ENCODE measurements at places on chromosomes 6 and 20. TPM values are rescaled to one million over a fixed set of nuclear protein-coding genes. Genes with fewer than 3 reads are reported as not detected.

DNA sequence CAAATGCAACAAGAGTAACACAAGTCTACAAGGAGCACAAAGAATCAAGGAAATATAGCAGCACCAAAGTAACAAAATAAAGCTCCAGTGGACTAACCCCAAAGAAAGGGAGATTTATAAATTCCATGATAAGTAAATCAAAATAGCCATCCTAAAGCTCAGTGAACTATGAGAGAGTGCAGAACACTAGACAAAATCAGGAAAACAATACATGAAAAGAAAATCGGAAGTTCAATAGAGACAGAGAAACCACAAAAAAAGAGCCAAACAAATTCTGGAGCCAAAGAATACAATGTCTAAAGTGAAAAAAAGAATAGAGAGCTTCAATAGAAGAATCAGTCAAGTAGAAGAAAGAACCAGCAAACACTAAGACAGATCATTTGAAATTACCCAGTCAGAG, 247.3 kb upstream of the TENT5A start:
- no peak for DNase-seq

GRCh38 chr20:46963196-46963529, 68.5 kb downstream of the EYA2 start:
- no peak for DNase-seq

Gene PDYN
- not detected for total RNA-seq

Gene PRDM13
- not detected for total RNA-seq

DNA sequence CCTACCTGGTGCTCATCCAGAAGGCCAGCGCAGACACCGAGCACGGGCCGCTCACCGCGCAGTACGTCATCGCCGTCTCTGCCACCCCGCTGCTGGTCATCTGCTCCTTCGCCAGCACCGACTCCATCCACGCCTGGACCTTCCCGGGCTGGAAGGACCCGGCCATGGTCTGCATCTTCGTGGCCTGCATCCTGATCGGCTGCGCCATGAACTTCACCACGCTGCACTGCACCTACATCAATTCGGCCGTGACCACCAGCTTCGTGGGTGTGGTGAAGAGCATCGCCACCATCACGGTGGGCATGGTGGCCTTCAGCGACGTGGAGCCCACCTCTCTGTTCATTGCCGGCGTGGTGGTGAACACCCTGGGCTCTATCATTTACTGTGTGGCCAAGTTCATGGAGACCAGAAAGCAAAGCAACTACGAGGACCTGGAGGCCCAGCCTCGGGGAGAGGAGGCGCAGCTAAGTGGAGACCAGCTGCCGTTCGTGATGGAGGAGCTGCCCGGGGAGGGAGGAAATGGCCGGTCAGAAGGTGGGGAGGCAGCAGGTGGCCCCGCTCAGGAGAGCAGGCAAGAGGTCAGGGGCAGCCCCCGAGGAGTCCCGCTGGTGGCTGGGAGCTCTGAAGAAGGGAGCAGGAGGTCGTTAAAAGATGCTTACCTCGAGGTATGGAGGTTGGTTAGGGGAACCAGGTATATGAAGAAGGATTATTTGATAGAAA, 2.0 kb downstream of the SLC35D3 start:
- no peak for DNase-seq

GRCh38 chr6:125528621-125529041, 220.8 kb upstream of the HEY2 start:
- DNase-seq: no peak

DNA sequence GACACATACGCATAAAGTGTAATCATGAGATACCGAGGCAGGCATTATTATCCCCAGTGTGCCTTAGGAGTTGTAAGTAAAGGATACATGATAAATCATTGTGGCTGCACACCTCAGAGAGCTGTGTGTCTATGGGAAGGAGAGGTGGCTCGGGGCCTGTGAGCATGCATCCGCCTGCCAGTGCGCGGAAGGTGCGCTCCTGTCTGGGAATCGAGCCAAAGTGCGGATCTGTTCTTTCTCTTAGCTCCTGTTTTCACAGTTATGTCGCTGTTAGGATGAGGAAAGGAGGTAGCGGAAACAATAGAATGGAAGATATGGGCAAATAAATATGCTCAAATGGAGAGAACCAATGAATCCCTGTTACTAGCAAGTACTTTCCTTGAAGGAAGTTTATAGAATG, 98.0 kb downstream of the ANKRD6 start:
- DNase-seq: no peak

- no peak for DNase-seq
These were observed 217.7 kb upstream of the RIN2 start for GRCh38 chr20:19540392-19540791.

Gene FAM83C
- not detected for total RNA-seq

GRCh38 chr6:139778106-139778505, 403.7 kb upstream of the CITED2 start:
- DNase-seq: no peak

DNA sequence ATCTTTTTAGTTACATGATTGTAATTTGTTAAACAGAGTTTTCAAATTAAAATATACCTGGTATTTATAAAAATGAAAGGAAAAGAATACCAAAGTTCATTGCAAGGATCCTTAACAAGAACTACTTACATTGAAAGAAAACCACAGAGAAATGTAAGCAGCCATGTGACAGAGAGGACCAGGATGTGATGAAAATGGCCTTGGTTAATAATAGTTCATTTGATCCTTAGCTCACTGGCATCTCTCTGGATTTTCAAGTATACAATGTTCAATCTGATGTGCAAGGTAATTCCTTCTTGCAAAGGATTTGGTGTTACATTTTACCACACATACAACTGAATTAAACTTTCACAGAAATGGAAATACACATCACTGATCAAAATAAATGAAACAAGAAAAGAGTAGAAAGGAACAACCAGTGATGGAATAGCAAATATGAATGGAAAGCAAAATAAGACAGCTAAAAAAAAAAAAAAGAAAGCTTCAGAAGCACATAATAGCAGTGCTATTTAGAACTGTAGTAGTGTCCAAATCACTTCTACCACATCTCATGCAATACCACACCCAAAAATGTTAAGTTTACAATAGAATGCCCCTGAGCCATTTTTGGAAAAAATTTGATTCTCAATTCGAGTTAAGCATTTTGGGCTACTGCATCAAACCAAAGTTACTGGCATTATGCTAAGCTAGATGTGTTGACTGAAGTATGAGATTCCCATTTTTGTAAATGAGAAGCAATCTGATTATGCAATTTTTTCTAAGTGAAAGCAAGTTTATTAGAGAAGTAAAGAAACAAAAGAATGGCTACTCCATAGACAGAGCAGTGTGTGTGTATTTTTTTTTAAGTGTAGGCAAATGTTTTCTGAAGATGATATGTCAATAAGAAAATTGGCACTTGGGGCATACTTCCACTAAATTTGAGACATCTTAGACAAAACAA, 22.6 kb upstream of the HLA-A start:
- DNase-seq: no peak

Gene CBLN4
- 0.20 TPM for total RNA-seq

Gene GMPR
- total RNA-seq: 5.6 TPM

Gene HS3ST5
- not detected for total RNA-seq

GRCh38 chr6:106474466-106474865, 113.9 kb downstream of the CRYBG1 start:
- DNase-seq: no peak

Gene MYCT1
- total RNA-seq: 2.3 TPM

Gene GSTA1
- 2,332 TPM for total RNA-seq

DNA sequence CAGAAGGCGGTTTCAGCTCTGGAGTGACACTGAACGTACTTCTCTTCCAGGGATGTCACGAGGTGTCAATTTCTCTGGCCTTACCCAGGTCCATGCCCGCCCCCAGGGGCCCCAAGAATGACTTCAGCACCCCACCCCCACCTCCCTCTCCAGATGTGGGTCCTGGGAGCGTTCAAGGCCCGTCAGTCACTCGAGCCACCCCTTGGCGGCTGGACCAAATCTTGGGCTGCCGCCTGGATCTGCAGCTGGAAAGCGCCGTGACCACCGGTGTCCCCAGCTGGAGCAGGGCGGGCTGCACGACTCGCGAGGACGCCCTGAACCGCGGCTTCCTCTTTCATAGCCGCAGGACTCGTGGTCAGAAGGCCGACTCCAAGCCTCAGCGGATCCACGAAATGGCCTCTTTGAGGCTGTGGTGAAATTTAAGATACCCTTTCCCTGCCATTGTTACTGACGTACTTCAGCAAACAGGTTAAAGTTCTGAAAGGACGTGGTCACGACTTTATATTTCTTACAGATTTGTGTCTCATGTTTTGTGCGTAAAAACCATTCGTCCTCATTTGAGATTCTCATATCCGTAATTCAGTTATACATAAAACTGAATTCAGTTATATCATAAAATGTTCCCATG, 29.3 kb downstream of the TRIM38 start:
- DNase-seq: peak; percentile 74

DNA sequence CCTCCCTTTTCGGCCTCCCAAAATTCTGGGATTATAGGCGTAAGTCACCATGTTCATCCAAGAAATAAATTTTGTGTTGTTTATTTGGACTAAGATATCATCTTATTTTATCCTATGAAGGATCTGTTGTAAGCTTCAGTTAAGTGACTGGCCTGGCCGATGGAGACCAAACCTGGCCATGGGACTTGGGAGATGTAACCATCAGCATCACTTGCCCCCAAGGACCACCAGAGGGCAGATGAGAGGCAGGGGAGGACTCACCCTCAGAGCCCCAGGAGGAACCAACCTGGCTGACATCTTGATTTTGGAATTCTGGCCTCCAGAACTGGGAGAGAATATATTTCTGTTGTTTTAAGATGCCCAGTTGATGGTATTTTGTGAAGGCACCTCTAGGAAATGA, 266.7 kb downstream of the CDH26 start:
- no peak for DNase-seq

DNA sequence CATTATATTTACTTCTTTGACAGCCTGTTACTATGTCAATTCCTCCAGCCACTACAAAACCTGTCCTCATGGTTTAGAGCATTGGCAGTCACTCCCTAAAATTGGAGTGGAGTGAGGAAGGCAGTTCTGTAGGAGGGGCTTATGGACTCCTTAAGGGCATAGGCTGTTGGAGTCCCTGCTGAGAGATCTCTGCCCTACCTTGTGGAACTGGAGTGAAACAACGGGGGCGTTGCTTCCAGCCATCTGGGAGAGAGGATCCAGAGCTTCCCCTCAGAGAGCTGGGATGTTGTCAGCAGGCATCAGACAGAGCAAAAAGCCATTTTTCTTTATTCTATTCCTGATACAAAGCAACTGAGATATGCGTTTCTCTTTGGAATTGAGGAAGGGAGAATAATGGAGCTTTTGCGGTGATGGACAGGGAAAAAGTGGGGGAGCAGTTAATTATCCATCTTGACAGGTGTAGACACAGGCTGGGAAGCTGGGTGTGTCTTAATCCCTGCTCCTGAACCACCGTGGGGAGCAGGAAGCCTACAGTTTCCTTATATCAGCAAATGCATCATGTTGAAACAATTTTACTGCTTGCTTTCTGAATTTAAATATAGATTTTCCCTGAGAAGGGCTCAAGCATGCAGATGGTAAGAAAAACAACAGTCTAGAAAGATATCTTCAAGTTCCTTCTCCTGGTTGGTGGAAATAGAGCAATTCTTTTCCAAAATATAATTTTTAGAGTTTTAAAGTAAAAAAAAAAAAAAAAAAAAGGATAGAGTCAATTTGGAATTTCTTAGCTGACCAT, 402.5 kb downstream of the PLCB1 start:
- no peak for DNase-seq

GRCh38 chr20:60095456-60095855, 137.2 kb downstream of the CDH26 start:
- DNase-seq: peak; percentile 19

Gene SNX21
- 17.1 TPM for total RNA-seq

Gene SLC17A1
- total RNA-seq: 14.8 TPM

DNA sequence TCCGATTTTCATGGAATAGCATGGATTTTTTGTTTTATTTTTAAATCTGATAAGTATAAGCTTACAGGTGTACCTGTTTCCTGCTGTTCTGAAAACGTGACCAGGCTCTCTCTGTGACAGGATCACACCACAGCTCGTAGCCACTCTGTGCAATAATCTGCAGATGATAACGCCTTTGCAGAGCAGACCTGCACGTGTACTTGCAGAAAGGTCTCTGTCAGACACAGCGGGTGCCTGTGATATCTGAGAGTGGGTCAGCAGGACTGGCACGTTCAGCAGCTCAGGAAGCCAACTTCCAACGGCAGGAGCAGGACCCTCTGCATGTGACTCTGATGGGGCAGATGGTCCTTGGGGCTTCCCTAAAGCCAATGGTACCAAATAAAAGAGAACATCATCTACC, 68.6 kb upstream of the HDDC2 start:
- DNase-seq: no peak

GRCh38 chr6:18753076-18753475, 365.9 kb downstream of the RNF144B start:
- DNase-seq: no peak

DNA sequence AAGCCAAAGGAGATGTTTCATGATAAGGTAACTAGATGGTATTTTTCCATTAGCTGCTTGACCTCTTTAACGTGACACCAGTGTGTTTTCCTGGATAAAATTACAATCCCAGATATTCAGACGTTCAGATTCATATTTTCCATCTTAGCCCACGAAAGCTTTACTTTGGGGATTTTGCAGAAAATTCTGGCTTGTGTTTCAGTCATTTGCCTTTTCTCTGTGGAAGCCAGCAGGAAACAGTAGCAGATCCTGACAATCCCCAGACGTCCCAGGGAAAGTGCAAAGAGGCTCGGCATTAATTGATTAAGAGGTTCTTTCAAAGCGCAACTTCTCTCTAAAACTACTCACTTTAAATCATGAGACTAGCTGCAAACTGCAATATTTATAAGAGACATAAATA, 243.6 kb downstream of the UST start:
- no peak for DNase-seq

- no peak for DNase-seq
These were observed 1.7 kb downstream of the LOC128125822 start for GRCh38 chr6:63573899-63574553.

- no peak for DNase-seq
These were observed 580.7 kb downstream of the KIF16B start for GRCh38 chr20:15992564-15992963.

DNA sequence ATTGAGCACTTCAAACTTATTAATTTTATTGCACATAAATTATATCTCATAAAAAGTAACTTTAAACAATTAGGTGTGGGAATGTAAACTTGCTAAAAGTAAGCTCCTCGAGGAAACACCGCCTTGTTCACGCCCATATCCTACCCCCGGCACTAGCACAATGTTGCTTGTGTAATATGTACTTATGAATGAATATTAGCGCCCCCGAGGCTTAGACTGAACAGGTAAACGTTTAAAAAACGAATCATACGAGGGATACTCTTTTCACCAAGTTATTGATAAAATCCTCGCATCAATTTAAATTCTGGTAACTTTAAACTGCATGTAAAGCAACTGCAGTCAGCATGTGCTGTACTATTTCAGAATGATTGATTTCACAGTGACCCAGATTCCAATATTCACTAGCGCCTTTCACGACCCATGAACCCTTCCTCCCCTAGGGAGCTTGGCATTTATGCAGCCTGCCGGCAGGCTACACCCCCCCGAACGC, 637 bp downstream of the TFB1M start:
- DNase-seq: no peak

GRCh38 chr6:10395704-10396546, 18.9 kb downstream of the TFAP2A start:
- no peak for DNase-seq

- no peak for DNase-seq
These were observed 15.6 kb downstream of the RRBP1 start for GRCh38 chr20:17666481-17666880.
